Lung (tissue), 17 donors: ENCODE measurements at places on chromosomes 13 and 19. TPM values are rescaled to one million over a fixed set of nuclear protein-coding genes. Genes with fewer than 3 reads are reported as not detected.

- no peak overlapping the region for H3K27ac ChIP-seq
- H3K27me3 ChIP-seq = no peaks in the 10 kb centered on the region
- no peak overlapping the region for H3K4me3 ChIP-seq
- DNase-seq = no peak
These were observed 28.6 kb upstream of the TCF3 start for GRCh38 chr19:1680976-1681375.

- no peaks in the 10 kb centered on the region for H3K4me1 ChIP-seq
- no peak overlapping the region for H3K4me3 ChIP-seq
- no peaks in the 10 kb centered on the region for H3K36me3 ChIP-seq
- H3K27me3 ChIP-seq = no peaks in the 10 kb centered on the region
- no peak overlapping the region for H3K27ac ChIP-seq
- DNase-seq = no peak
These were observed 110.3 kb upstream of the ABCC4 start for GRCh38 chr13:95411428-95412040.

- H3K36me3 ChIP-seq = no peaks in the 10 kb centered on the region
- no peaks in the 10 kb centered on the region for H3K4me1 ChIP-seq
- no peaks in the 10 kb centered on the region for H3K27me3 ChIP-seq
- H3K27ac ChIP-seq = no peak overlapping the region
These were observed 51.0 kb upstream of the DOCK9 start for GRCh38 chr13:99028890-99029289.

DNA sequence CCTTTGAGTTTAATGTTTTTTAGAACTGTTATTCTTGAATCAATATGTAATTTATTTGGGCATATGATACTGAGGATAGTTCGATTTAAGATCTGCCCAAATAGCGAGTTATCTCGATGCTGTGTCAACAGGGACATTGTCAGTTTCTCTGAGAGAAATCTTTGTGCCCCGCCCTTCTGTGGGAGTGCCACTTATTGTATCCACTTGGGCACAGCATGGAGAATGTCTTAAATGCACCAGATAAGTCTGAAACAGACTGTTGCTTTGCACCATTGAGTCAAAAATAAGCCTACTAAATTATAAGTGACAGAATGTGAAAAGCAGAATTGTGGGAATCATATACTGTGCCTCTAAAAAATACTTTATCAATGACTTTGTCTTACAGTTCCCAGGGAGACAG is 45.6 kb downstream of the RNASEH2B start:
- no peak overlapping the region for H3K27ac ChIP-seq
- H3K36me3 ChIP-seq = peaks cover 2% of the 10 kb centered on the region
- H3K27me3 ChIP-seq = no peaks in the 10 kb centered on the region
- no peaks in the 10 kb centered on the region for H3K4me1 ChIP-seq
- no peak for DNase-seq

The OLFM2 gene
- 2.2 TPM for polyA plus RNA-seq

DNA sequence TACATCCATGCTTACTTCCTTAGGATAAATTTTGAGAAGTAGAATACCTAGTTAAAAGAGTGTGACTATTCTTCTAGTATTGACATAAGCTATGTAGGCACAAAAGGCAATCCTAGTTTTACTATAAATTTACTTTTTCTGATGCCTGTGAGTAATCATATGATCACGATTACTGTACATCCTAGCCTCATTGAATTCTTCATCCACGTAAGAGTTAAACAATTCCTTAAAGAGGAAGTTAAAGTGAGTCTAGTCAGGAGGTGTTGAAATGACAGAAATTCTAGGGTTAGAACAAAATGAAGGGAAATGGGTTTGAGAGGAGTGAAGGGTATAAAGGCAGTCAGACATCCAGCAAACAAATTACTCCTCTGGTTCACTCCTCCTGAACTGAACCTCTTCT is at the start of gene ACOD1:
Gene ACOD1 (plus strand): TSS at position 363 of the 400 bp plus-strand sequence. CDS start 48 bp downstream, outside the sequence.
- H3K4me1 ChIP-seq = no peaks in the 10 kb centered on the region
- no peak within 1 kb of the TSS for H3K4me3 ChIP-seq
- no peak for DNase-seq

The C19orf38 gene
- 48.7 TPM for polyA plus RNA-seq

GRCh38 chr19:29245215-29245614 is 32.3 kb upstream of the UQCRFS1 start:
- no peaks in the 10 kb centered on the region for H3K27me3 ChIP-seq
- H3K36me3 ChIP-seq = no peaks in the 10 kb centered on the region
- H3K4me1 ChIP-seq = no peaks in the 10 kb centered on the region
- H3K27ac ChIP-seq = no peak overlapping the region
- H3K4me3 ChIP-seq = no peak overlapping the region

DNA sequence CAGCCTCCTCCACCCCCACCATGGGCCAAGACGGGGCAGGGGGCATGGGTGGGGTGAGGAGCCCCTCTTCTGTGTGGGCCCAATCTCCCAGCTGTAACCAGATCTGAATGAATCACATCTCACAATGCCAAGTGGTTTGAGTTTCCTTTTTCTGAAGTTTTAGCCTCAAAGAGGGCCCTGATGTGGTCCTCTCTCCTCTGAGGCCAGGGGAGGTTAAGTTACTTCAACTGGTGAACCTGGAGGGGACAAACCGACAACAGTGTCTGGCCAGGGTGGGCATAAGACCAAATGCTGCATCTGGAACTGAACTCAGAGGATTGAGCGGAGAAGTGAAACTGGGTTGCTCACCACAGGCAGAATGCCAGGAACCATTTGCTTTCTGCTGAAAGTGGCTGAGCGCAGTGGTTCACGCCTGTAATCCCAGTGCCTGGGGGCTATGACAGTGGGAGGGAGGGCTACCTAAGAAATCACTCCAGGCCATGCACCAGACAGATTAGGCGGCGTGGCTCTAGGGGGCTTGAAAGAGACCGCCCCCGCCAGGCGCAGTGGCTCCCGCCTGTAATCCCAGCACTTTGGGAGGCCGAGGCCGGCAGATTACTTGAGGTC is 15.4 kb upstream of the IRGC start:
- no peak overlapping the region for H3K4me3 ChIP-seq
- no peaks in the 10 kb centered on the region for H3K27me3 ChIP-seq
- H3K4me1 ChIP-seq = no peaks in the 10 kb centered on the region
- DNase-seq = peak; percentile 86

The FARSA gene
- polyA plus RNA-seq = 39.8 TPM

The PLEKHF1 gene
- 8.9 TPM for polyA plus RNA-seq

GRCh38 chr19:39759457-39760184 is 19.0 kb upstream of the LEUTX start:
- H3K4me3 ChIP-seq = no peak overlapping the region
- no peaks in the 10 kb centered on the region for H3K27me3 ChIP-seq
- DNase-seq = no peak
- no peaks in the 10 kb centered on the region for H3K4me1 ChIP-seq

- H3K27ac ChIP-seq = no peak overlapping the region
- no peaks in the 10 kb centered on the region for H3K27me3 ChIP-seq
These were observed 239.1 kb downstream of the KLF12 start for GRCh38 chr13:73894995-73895571.

DNA sequence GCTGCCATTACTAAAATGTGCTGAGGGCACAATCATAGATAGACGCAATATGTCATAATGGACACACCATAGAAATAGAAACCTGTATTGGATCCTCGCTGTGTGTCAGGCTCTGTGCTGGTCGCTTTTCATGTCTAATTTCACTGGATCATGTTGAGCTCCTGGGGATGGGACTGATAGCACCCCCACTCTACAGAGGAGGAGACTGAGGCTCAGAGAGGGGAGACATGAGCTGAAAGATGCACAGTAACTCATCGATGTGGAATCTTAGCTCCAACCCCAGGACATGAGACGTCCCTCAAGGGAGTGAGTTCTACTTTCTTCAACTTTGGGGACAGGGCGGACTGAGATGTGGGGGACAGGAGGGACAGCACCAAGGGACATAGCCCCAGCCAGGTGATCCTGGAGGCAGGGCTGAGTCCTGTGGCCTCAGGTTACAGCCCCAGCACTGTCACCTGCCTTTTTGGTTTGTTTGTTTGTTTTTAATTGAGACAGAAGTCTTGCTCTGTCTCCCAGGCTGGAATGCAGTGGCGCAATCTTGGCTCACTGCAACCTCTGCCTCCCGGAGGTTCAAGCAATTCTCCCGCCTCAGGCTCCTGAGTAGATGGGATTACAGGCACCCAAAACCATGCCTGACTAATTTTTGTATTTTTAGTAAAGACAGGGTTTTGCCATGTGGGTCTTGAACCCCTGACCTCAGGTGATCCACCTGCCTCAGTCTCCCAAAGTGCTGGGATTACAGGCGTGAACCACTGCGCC is 6.6 kb upstream of the GIPC1 start:
- no peak overlapping the region for H3K4me3 ChIP-seq
- H3K27me3 ChIP-seq = no peaks in the 10 kb centered on the region
- no peaks in the 10 kb centered on the region for H3K36me3 ChIP-seq
- H3K27ac ChIP-seq = peak overlapping the region; percentile 82
- H3K4me1 ChIP-seq = no peaks in the 10 kb centered on the region

The ZNF573 gene
- 1.1 TPM for polyA plus RNA-seq

- no peak for DNase-seq
- no peak overlapping the region for H3K4me3 ChIP-seq
- H3K27ac ChIP-seq = no peak overlapping the region
- no peaks in the 10 kb centered on the region for H3K4me1 ChIP-seq
These were observed 6.4 kb downstream of the NUDT15 start for GRCh38 chr13:48043789-48044503.

The CNN1 gene
- polyA plus RNA-seq = 27.8 TPM
